ENCODE measurements at places on chromosomes 7 and 10. TPM values are rescaled to one million over a fixed set of nuclear protein-coding genes. Genes with fewer than 3 reads are reported as not detected.

- DNase-seq = no peak
Observed at GRCh38 chr10:1078668-1079067, 22.5 kb downstream of the WDR37 start.

- DNase-seq = no peak
Observed at GRCh38 chr10:51821745-51822144, 122.3 kb upstream of the CSTF2T start.

DNA sequence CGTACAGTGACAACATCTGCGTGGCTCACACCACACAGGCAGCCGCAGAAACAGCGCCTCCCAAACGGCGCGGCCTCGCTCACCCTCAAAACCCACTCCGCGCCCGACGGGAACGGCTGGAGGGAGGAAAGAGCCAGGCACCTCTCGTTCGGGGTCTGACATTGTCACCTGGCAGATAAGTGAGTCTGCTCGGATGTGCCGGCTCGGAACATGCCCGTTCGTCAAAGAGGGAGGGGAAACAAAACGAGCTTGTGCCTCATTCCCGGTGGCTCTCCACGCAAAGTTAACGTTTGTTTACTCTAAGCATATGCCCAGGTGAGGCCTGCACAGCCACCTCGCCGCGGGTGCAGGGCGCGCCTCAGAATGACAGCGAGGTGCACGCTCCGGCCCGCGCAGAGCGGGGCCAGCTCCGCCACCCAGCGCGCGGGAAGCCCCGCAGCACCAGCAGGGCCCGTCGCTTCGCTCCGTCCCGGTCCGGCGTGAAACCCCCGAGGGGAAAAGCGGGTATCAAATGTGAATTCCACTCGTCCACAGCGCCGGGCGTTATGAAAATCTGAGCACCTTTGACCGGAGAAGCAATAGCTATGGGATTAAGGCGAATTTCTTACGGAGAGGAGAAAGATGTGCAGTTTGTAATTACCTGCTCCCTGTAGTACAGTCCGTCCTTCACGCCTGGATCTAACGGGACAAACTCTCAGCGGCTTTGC, 13.1 kb downstream of the CNPY1 start:
- DNase-seq = no peak

DNA sequence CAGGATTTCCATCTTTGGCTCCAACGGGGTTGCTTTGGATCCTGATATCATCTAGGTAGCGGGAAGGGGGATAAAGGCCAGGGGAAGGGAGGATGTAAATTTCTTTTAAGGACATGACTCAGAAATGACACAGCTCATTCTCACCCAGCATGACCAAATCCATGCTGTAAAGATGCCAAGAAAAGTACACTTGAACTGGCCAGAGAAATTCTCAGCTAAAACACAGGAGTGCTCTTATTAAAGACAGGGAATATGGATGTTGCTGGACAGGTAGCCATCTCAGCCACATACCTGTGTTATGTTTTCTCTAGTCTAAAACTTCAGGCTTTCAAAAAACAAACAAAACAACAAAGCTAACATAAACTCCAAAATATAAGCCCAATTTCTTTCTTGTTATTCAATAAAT, 68.3 kb downstream of the NAMPT start:
- DNase-seq = peak; percentile 93

DNA sequence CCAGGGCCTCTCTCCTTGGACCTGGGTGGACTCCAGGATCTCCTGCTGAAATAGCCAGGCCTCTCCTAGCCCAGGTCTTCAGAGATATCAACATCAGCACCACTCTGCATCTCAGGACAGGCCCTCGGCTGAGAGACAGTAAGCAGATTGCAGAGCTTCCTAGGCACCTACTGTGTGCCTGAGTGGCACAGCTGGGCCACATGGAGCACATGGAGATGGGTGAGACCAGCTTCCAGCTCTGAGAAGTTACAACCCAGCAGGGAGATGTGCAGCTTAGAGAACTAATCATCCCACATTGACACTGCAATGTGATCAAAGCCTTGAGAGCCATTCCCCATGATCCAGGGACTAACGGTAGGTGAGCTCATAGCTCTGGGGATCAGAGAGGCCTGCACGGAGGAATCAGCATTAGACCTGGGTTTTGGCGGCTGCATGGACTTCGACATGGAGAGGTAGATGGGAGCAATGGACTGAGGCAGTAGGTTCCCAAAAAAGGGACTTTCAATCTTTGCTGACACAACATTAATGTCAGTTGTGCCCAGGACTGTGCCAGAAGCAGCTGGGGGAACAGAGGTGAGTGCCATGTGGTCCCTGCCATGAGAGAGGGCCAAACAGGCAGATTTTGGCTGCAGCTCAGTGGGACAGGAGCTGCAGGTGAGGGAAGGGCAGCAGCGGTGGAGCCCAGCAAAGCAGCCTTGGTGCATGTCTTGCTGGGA, 76.0 kb upstream of the LEP start:
- DNase-seq = no peak

DNA sequence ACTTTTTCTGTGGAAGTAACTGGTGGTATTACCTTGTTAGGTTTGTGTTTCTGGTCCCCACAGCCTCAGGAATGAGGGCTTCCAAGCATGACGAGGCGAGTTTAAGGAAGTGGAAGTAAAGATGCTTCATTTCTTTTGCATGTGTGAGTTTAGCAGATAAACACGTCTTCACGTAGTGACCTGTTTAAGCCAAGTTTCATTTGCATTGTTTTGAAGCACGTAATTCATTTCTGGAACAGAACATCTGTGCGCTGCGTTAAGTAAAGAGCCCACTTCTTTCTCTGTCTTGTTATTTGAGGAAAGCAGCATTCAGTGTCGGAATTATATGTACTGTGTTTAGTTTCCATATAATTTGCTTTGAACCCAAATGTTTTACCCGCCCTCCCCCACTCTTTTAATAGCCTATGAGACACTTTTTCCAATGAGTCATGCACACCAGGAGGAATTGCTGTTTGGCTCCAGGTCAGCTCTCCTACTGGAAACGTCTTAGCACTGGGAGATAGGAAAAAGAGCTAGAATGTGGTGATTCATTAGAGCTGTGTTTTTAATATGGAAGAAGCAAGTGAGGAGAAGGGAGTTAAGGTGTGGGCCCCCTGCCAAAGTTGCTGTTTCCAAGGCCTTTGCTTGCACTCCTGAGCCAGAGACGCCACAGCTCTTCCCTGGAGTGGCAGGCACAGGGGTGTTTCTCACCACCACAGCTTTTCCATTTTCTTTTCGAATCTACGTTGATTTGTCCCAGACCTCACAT, 36.7 kb downstream of the BTBD16 start:
- DNase-seq = peak; percentile 99

- no peak for DNase-seq
Observed at GRCh38 chr10:72260976-72261783, 12.5 kb upstream of the DDIT4 start.

- DNase-seq = no peak
Observed at GRCh38 chr10:58575491-58575890, 62.8 kb downstream of the BICC1 start.

DNA sequence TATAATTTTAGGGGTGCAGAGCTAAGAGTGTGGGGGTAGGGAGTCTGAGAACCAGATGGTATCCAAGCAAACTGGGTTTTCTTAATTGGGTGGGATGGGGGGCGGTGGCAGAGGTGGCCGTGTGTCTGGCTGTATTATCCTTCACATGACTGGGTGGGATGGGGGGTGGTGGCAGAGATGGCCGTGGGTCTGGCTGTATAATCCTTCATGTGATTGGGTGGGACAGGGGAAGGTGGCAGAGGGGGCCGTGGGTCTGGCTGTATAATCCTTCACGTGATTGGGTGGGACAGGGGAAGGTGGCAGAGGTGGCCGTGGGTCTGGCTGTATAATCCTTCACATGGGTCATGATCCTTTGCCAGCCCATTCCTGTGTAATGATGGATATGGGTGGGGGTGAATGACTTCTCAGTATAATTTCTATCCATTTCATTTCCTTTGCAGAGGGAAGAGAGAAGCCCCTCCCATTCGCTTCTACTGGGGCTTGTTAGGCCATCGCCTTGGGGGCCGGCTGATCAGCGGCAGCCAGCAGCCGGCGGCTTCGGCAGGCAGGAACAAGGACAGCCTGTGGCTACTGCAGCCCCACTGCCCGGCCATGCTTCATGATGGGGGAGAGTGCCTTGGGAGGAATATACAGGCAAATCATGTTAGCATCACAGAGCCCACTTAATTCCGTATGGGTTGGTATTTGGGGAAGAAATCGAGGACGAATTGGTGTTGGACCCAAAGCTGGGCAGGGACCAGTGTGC, 179.6 kb upstream of the MKI67 start:
- no peak for DNase-seq

DNA sequence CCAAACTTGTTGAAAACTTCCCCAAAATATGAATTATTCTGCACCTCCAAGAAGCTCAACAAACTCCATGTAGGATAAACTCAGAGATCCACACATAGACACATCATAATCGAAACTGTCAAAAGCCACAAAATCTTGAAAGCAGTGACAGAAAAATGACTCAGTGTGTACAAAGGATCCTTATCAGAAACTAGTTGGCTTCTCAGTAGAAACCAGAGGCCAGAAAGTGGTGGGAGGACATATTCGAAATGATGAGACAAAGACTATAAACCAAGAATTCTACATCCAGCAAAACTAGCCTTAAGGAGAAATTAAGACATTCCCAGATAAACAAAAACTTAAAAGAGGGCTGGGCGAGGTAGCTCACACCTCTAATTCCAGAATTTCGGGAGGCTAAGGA, 38.5 kb downstream of the MCMBP start:
- no peak for DNase-seq

- no peak for DNase-seq
Observed at GRCh38 chr7:151677581-151678226, 158.0 kb upstream of the RHEB start.

GRCh38 chr10:72981028-72981881, 26.6 kb upstream of the PLA2G12B start:
- no peak for DNase-seq

DNA sequence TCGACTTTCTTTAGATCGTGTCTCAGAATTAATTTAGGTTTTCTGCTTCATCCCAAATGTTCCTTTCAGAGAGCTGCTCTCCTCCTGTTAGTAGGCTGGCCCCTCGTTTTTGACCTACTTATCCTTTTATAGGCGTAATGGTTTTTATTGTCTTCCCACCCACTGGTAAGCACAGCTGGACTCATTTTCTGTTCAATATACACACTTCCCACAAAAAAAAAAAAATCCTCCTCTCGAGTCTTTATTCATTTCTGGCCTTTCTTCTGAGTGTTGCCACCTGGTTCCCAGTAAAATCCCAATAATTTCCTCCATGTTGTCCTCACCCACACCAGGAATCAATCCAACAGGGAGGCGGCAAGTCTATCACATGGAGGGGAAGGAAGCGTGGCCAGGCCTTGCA, 970.2 kb upstream of the CELF2 start:
- DNase-seq = no peak

DNA sequence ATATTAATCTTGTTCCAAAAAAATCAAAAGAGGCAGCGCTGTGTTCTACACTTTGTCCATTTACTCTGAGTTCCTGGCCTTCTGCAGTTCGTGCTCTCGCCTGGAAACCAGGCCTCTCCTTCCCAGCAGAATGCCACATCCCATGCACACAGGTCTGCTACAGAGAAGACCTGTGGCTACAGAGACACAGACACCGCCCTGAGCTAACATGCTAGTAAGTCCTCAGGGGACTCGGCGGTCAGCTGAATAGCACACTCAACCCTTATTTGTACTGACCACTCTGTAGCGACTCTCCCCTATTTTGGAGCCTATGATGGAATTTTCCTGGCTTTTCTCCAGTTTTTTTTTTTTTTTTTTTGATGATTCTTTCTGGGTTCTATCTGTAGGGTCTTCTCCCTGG, 12.8 kb downstream of the CREB3L2 start:
- DNase-seq = no peak

GRCh38 chr10:22218448-22218847, 633 bp upstream of the EBLN1 start:
- DNase-seq = no peak

- no peak for DNase-seq
Observed at GRCh38 chr10:121493521-121493920, 104.7 kb downstream of the FGFR2 start.

GRCh38 chr7:156147104-156147503, 334.8 kb upstream of the SHH start:
- DNase-seq = no peak

The STEAP2 gene
- 2.7 TPM for total RNA-seq

The RPEL1 gene
- 0.07 TPM for total RNA-seq

The MKX gene
- total RNA-seq = 0.06 TPM

The ZNF485 gene
- total RNA-seq = 4.2 TPM

The CYP3A7 gene
- total RNA-seq = 0.12 TPM

The CRYGN gene
- not detected for total RNA-seq

Measured in epithelial cell of proximal tubule (primary cell).